ENCODE measurements at places on chromosomes 12 and 14.

DNA sequence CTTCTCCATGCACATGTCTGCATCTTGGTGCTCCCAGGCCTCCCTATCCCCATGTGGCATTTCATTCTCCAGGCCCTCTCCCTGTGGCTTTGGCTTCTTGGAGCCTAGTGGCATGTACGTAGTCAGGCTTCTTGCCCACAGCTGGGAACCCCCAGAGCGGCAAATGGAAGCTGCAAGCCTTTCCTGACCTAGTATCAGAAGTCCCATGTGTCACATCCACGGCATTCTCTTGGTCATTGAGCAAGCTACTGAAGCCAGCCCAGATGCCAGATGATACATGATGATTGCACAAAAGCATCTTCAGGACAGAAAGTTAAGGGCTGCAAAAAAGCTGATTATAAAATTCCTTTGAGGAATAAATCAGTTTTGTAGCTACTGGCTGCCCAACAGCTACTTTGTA, 154.9 kb downstream of the PELI2 start:
- DNase-seq = no peak

- DNase-seq = no peak
These were observed 42.0 kb upstream of the C14orf180 start for GRCh38 chr14:104537613-104537988.

DNA sequence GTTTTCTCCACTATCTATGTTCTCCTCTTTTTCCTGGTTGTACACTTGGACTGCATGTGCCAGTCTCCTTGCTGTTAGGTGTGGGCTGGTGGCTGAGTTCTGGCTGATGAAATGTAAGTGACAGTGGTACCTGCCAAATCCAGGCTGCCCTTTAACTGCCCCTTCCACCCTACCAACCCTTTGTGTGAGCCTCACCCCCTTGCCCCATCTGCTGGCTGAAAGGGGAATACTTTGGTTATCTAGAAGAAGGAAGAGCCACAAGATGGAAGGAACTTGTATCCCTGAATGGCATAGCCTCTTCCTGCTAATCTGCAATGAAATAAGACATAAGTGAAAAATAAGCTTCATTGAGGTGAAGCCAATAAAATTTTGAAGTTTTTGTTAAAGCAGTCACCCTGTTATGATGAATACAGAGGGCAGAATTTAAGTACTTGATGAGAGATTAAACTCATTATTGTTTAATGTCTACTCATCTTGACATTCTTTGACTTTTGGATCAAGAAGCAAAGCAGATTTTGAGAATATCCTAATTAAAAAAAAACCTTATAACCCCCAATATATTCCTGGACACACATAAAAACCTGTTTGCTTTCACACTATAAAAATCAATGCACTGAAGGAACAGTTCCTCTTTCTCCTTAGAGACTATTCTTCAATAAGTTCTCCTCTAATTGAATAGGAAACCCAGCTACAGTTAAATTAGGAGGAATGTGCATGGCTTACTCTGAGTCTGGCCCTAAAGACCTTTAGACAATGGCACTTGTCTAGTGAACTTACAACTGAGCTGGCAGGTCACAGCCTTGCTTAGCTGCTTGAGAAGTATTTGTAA, 262.6 kb upstream of the BTG1 start:
- DNase-seq = no peak

DNA sequence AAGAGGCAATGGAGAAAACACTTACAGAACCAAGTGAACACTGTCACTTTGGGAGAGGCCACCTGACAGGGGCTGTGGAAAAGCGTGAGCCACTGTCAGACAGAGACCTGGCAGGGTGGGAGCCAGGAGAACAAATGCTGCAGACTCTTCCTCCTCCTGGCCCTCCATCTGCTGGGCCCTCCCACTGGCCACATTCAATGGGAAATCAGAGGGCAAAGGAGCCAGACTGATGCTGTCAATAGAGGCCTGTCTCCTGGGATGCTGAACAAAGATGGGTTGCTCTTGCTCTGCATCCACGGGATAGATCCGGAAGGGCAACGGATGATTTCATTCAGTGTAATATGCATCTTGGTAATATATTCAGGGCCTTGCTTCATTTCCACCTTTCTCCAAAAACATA, 44.9 kb upstream of the BCAT1 start:
- no peak for DNase-seq

- DNase-seq = no peak
These were observed 79.7 kb upstream of the REP15 start for GRCh38 chr12:27616356-27617142.

- DNase-seq = no peak
These were observed 475.4 kb upstream of the SEL1L start for GRCh38 chr14:82009076-82009475.

DNA sequence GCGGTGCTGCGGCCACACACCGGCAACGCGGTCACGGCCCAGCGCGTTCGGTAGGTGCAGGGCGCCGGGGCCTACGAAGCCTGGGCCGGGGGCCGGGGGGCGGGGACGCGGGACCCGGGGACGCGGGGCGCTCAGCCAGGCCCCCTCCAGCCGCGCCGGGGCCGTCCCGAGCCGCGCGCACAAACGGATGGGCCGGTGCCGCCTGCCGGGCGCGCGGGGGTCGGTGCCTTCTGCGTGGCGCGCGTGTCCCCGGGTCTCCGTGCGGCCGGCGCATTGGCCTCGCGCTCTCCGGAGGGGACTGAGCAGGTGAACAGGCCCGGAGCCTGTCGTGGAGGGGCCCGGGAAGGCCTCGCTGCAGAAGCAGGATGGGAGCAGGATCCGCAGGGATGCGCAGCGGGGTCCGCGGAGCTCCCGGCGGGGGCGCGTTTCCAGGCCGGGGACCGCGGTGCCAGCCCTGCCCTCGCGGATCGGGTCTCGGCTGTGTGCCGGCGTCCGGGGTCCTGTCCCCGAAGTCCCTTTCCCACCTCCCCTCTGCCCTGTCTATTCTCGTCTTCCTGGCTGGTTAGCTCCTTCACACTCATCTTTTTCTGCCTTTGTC, 421 bp downstream of the GLT1D1 start:
- no peak for DNase-seq

DNA sequence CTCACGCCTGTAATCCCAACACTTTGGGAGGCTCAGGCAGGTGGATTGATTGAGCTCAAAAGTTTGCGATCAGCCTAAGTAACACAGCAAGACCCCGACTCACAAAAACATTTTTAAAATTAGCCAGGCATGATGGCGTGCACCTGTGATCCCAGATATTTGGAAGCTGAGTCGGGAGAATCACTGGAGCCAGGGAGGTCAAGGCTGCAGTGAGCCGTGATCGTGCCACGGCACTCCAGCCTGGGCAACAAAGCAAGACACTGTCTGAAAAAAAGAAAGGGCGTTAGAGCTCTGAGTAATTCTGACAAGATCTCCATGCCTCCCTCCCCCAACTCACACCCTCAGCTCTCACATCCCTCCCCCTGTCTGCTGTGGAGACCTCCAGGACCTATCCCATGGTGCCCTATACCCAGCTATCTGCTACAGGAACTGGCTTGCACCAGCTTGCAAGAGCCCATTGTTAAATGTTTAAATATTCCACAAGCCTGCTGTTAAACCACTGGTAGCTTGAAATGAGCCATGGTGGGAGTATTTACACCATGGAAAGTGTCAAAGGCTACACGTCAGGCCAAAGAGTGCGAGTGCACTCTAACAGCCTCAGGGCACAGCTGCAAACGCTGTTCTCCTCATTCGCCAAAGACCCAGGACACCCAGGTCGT, 35.1 kb upstream of the PPP2R5C start:
- no peak for DNase-seq

GRCh38 chr12:45226021-45226420, 10.1 kb downstream of the ANO6 start:
- DNase-seq = no peak

DNA sequence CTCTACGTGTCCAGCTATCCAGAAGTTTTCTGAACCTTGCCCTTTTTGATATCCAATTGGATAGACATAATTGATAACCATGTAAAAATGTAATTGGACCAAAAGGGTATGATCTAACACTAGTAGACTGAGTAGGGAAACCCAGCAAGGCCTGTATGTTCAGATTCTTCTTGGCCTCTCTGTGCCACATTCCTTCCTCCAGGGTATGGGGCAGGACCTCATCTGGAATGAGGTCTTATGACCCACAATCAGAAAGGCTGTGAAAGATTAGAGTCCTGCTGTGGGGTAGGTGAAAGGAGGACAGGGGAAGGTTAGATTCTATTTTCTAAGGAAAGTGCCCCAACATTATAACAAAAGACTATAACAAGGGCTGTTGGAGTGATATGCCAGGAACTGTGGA, 51.3 kb upstream of the A2ML1 start:
- no peak for DNase-seq

DNA sequence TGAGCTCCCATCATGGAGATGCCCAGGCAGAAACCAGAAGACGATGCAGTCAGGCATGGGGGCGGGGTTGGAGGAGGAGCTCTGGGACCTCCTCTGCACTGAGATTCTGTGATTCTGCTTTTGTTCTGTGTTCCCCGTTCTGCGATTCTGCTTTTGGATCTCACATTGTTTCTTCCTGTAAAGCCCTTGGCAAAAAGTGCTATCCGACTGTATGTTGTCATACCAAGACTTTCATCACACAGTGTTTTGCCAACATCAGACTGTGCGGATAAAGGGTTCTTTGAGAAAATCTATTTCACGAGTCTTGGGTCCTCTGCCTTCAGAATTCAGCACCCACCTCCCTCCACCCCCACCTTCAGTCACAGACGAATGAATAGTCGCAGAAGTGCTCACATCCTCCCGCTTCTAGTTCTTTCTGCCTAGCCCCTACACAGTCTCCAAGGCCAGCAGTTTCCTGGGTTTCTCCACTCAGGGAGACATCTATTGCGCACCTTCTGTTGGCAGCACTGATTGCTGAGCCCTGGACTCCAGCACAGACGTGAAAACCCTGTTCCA, 24.7 kb upstream of the PWP1 start:
- no peak for DNase-seq

- no peak for DNase-seq
These were observed 18.1 kb downstream of the GPATCH2L start for GRCh38 chr14:76169776-76170175.

DNA sequence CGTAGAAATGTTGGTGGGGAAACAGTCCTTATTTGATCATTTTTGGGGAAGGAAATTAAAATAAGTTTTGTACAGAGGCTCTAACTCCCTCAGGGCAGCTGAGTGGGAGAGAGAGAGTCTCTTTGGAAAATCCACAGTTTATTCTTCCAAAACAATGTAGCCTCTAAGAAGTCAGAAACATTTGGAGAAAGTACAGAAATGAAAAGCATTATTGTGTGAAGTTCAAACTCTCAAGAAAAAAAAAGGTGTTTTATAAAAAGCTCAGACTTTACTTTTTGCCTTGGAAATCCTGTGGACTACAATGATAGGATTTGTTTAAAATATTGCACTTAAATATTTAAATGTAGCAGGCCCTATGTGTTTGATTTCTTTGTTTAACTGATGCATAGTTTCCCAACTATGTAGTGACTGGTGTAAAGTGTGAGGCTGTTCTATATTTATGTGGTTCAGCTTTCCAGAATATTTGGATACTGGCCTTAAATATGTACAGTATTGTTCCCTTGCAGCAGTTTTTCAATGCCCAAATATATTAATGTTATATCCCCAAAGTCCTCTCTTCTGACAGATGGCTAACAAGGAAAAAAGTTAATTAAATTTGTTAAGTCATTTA, 82.0 kb upstream of the OTOGL start:
- no peak for DNase-seq

GRCh38 chr12:88108021-88108420, 33.9 kb downstream of the CEP290 start:
- no peak for DNase-seq

DNA sequence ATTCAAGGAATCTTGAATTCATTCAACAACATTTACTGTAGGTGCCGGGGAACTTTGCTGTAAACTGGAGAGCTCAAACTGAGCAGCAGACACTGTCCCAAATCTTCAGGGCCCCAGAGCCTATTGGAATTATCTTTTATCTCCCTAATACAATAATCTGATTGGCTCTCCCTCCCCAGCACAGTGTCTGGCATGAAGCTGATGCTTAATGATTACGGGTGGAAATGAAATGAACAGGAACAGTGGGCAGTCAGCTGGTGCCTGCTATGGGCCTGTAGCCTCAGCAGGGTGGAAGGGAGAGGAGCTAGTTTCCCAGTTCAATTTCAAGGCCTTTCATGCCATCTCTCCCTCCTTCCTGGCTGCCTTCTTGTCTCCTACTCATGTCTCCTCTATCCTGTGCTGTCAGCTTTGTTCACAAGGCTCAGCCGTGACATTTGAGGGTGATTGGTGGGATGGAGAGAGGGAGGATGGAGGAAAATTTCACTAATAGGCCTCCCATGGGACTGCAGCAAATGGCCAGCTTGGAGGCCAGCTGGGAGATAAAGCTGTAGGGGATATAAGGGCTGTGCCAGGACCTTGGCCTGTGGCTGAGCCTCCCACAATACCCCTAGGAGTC, 4.3 kb upstream of the RAPGEF3 start:
- DNase-seq = no peak

GRCh38 chr12:49108958-49109404, 1.7 kb downstream of the LMBR1L start:
- DNase-seq = no peak

DNA sequence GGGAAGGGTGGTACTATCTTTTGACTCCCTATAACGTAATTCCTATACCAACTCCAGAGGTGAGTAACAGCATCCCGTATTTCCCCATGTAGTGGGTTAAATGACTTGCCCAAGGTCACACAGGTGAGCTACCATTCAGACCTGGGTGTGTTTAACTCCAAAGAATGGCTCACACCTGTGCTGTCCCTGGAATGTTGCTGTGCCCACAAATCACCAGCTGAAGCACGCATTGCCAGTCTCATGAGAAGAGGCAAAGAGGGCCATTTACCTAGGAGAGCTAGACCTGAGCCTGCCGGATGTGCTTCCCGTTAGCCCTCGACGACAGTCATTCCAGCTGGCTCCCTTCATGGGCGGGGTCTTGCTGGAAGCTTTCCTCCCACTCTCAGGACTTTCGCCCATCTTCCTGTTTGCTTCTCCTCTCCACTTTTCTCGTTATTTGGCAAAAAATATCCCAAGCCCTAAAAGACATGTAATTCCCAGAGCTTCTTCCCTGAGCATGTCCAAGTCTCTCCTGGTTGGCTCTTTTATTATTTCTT, 106.6 kb upstream of the VASH1 start:
- DNase-seq = no peak

DNA sequence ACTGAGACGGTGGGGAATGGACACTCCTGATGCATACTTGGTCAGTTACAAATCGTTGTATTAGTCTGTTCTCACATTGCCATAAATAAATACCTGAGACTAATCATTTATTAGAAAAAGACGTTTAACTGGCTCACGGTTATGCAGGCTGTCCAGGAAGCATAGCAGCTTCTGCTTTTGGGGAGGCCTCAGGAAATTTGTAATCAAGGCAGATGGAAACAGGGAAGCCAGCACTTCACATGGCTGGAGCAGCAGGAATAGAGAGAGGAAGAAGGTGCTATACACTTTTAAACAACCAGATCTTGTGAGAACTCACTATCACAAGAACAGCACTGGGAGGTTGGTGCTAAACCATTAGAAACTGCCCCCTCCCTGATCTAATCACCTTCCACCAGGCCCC, 418.2 kb downstream of the FLRT2 start:
- DNase-seq = no peak

All from iPS DF 19.7 (cell line).